ENCODE measurements at places on chromosomes 1 and 21. TPM values are rescaled to one million over a fixed set of nuclear protein-coding genes. Genes with fewer than 3 reads are reported as not detected.

Gene GFI1
- total RNA-seq, result 0.38 TPM

Gene MFAP2
- total RNA-seq, result 0.45 TPM

Gene FALEC
- 0.35 TPM for total RNA-seq

Gene MXRA8
- total RNA-seq, result 4.5 TPM

Gene MAN1C1
- total RNA-seq, result 39.4 TPM

Gene NEK2
- 0.13 TPM for total RNA-seq

Gene GJA8
- total RNA-seq, result not detected

Gene IGSF21
- 0.81 TPM for total RNA-seq

Gene HSPA6
- total RNA-seq, result 0.48 TPM

Gene PFKFB2
- 4.1 TPM for total RNA-seq

Gene OR2L13
- total RNA-seq, result not detected

Gene PRKAA2
- total RNA-seq, result 0.40 TPM

Gene GBP5
- total RNA-seq, result 0.68 TPM

Gene VAMP3
- 31.8 TPM for total RNA-seq

Gene CR1L
- total RNA-seq, result 0.43 TPM
